ENCODE measurements at places on chromosomes 7 and 10.
A peak's percentile ranks its signal among the peaks of the same experiment; 100 is the strongest.

- no peak for DNase-seq
Measured at GRCh38 chr10:96740579-96741281, 20.4 kb upstream of the PIK3AP1 start.

DNA sequence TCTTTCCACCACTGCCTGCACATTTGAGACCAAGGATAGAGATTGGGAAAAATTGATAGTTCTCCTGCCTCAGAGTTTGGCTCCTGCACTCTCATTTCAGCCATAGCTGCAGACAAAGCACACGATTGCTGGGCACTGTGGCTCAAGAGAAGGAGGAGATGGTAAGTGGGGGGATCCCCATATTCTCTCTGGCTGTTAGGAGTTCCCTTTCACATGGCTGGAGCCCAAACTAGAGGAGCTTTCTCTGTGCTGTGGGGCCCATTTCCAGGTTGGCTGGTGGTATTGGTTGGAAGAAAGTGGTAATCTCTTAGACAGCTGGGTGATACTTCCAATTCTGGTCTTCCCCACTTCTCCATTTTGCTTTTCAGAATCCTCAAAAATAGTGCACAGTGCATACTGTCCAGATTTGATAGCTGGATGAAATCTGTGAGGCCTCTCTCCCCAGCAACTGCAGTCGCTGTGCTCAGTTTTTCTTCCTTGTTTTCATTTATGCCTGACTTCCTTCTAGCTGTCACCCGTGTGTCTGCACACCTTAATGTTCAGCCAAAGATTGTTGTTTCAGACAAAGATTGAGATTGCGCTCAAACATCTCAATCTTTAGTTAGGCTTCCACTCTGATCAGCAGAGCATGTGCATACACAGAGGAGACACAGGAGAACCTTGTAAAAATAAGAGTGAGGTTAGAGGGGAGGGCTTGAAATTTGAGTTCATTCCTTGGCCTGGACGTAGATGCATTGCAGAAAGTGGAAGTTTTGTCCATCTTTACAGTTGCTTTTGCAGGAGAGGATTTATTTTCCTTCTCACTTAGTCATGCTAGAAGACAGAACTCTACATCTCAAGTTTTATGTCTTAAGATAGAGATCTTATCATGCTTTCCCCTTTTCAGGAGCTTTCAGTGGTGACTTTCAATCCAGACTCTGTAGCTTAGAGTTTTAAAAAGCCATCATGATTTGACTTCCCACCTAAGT is 28.6 kb downstream of the RABGEF1 start:
- DNase-seq: no peak

DNA sequence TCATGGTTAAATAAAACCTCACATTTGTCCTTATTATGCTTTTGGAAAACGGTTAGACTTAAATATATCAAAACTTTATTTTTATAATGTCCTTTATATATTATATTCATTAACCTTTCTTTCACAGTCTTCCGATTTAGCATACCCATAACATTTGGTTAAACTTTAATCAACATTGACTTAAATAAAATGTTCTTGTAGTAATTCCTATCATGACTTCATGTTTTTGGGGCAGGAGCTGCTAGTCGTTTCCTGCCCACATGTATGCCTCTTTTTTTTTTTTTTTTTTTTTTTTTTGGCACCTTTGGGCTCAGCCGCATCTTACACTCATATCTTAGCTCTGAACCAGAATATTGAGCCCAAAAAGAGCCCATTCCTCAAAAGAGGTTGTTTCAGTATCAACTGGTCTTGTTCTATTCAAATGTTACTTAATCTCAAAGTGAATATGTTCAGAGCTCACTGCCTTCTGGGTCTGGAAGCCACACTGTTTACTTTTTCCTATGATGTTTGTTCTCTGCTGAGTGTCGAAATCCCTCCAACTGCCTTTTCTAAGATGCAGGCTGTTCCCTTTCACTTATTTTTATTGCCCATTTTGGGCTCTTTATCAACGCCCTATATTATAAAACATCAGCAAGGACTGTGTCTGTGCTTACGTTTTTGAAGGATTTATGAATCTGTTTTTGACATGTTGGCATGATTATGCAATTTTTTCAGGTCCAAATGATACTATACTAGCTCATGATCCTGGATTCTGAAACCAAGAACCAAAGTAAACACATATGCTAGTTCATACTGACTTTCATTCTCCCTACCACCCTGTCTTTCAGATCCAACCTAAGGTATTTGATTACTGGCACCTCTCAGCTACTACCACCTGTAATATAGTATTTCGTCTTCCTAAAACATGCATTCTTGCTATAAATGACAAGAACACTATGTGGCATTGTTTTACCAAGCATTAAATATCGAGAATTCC is 914.4 kb downstream of the PCDH15 start:
- peak; percentile 2 for DNase-seq

DNA sequence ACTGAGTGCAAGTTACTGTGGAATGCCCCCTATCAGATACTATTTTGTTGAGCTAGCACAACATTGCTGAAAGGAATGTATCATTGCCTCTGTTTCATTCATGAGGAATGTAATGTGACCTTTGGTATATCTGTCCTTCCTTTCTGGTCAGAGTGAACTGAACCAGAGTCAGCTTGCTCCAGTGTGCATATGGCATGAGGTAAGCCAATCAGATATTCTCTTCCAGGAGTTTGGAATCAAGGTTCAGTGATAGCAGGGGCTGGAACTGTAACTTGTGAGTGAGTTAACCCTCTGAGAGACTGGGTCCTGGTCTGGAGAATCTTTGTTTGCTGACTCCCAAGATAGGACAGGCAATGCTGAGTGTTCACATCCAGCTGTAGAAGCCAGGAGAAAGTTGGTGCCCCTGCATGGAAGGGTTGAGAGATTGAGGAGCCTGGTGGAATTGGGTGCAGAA is 45.3 kb upstream of the OSBPL3 start:
- no peak for DNase-seq

- DNase-seq: peak; percentile 6
Measured at GRCh38 chr7:22356010-22356691, 803 bp downstream of the RAPGEF5 start.

- DNase-seq: no peak
Measured at GRCh38 chr7:31000161-31000693, 36.5 kb downstream of the GHRHR start.

- no peak for DNase-seq
Measured at GRCh38 chr10:60172363-60172990, 217.2 kb downstream of the ANK3 start.

GRCh38 chr10:115745943-115746342 is 527.1 kb downstream of the GFRA1 start:
- no peak for DNase-seq

DNA sequence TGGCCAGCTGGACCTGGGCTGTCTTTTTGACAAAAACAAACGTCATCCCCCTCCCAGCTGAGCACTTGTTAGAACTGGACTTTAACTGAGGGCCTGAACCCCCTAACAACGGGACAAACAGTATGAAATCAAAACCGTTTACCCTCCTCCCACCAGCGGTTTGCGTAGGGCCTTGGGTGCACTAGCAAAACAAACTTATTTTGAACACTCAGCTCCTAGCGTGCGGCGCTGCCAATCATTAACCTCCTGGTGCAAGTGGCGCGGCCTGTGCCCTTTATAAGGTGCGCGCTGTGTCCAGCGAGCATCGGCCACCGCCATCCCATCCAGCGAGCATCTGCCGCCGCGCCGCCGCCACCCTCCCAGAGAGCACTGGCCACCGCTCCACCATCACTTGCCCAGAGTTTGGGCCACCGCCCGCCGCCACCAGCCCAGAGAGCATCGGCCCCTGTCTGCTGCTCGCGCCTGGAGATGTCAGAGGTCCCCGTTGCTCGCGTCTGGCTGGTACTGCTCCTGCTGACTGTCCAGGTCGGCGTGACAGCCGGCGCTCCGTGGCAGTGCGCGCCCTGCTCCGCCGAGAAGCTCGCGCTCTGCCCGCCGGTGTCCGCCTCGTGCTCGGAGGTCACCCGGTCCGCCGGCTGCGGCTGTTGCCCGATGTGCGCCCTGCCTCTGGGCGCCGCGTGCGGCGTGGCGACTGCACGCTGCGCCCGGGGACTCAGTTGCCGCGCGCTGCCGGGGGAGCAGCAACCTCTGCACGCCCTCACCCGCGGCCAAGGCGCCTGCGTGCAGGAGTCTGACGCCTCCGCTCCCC is at the start of gene IGFBP1:
Gene IGFBP1 (plus strand): TSS at position 304 of the 808 bp plus-strand sequence. CDS start 165 bp downstream, at position 469.
- DNase-seq: no peak

DNA sequence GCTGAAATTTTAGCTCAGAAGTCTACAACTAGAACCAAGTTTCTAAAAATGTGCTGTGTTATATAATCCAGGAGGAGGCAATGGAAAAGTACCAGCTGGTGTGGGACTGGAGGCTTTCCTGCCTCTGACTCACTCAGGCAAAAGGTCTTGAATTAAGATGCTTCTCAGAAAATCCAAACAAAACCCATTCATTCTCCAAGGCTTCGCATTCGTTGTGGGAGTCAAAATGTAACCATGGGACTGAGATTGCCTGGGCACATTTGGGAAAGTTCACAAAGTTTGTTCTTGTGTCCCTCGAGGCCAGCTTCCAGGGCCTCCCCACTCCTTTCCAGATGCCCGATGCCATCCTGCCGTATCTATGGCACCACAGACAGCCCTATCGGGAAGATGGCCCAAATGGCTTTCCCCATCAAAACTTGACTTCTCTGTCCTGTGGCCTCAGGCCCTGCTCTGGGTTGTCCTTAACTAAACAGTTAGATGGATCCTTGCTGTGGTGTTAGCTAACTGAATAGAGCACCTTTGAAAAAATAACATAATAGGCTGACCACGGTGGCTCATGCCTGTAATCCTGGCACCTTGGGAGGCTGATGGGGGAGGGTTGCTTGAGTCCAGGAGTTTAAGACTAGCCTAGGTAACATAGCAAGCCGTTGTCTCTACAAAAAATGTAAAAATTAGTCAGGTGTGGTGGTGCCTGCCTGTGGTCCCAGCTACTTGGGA is 180.5 kb downstream of the PFKFB3 start:
- no peak for DNase-seq

DNA sequence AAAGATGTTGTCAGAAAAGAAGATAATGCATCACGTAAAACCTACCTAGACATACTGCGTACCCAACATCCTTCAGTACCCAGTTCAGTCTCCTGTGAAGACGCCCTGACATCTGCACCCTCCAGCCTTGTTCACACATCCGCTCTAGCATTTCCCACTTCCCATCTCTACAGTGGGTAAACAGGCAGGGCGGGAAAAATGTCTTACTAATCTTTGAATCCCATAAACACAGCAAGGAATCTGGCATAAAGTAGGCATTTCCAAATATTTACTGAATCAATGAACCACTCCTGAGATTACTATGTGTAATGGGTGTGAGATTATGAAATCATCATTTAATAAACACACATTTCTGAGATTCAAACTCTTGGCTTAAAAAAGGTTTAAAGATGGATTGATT is 132.8 kb downstream of the GLI3 start:
- DNase-seq: no peak

DNA sequence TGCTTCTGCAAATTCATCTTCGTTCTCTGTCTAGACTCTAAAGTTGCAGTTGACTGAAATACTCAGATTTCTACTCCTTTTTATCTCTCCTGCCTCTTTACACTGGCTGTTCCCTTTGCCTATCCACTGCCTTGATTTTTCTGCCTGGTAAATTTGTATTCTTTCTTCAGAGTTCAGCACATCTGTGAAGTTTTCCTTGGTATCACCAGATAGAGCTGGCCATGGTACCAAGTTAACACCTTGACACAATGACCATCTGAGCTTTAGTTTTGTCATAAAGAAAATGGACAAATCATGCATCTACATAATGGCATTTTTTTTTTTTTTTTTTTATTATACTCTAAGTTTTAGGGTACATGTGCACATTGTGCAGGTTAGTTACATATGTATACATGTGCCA is 143.0 kb downstream of the PPP1R3A start:
- no peak for DNase-seq

DNA sequence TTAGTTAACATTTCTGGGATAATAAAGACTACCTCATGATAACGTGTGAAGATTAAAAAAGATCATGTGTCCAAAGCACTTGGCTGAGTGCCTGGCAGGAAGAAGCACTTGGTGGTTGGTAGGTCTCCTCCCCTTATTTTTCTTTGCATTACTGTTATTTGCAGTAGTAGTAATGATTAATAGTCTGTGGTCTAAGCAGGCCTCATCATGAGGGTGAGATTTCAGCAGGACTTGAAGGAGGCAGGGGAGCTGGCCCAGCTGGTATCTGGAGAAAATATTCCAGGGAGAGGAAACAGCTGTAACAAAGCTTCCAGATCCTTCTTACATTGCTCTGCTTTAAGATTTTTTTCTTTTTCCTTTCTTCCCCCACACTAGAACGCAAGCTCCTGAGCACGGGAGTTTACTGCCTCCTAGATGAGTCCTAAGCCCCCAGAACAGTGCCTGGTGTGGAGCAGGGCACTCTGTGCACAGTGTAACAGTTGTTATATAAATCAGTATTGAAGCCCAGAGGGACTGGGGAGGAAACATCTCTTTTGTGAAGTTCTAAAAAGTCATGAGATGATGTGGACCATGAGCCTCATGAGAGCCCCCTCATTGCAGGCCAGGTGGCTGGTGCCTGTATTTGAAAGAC is 31.1 kb upstream of the RHEB start:
- no peak for DNase-seq

DNA sequence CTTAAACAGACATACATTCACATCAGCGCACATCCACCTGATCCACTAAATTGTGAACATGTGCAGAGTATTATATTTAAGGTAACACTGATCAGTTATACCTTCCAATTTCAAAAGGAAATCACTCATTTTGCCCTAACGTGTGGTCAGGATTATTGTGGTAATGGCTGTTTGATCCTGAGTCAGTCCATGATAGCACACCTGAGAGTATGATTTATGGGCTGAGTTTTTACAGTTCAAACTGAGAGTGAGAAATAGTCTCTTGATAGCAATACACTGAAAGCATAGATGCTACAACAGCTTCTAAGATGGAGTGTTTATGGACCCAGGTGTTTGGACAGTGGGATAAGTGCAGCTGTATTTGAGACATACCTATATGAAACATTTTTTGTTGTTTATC is 96.7 kb downstream of the KIF20B start:
- no peak for DNase-seq

DNA sequence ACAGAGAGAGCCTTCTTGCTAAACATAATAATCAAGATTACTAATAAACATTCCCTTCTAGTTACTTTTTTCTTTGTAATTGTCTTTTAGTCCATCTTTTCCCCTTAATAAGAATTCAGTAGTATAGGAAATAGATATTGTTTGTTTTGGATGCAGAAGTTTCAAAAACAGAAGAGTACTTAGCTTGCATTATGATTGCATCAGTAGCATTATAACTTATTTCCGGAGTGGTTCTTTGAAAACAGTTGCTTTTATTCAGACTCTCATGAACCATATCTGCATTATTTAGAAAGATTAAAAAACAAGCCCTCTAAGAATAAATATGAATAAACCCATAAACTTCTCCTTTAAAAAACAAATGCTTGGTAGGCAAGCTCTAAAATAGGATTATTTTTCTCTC is 34.0 kb upstream of the DKK1 start:
- DNase-seq: no peak
